Stimulated activated CD4-positive, alpha-beta T cell treated with anti-CD3 and anti-CD28 coated beads, Interleukin-1b, Interleukin-23, amount 100 ng/mL, for 4 hours (primary cell): ENCODE measurements at places on chromosomes 7 and 10.

DNA sequence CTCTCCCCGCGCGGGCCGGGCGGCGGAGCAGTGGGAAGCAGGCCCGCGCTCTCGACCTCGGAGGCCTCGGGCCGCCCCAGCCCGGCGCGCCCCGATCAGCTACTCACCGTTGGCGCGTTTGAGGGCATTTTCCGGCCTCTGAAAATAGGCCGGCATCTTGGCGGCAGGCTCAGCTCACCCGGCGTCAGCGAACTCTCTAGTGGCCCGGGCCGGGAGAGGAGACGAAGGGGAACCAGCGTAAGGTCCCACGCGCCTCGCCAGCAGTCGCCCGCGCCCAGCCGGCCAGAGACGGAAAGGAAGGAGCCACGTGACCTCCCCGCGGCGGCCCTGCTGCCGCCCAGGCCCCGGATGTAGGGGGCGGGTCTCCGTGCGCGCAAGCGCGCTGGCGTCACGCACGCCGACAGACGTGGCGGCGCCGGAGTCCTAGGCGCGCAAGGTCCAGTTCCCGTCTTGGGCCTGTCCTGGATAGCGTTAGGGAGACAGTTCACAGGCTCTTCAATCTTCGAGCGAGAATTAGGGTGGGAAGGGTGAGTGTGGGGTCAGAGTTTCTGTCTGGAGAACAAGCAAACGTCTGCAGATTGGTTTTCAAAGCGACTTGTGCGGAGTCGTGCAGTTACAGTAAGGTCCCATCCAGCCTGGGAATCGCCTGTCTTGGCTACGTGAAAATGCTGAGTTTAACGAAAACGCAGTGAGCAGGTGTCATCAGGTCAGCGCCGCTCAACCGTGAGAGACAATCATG, at the start of gene EIF3A:
Gene EIF3A, minus strand, starts transcription at position 297 of the 739 bp plus-strand sequence. Its CDS starts 141 bp downstream, at position 156.
- peak; percentile 85 for DNase-seq

DNA sequence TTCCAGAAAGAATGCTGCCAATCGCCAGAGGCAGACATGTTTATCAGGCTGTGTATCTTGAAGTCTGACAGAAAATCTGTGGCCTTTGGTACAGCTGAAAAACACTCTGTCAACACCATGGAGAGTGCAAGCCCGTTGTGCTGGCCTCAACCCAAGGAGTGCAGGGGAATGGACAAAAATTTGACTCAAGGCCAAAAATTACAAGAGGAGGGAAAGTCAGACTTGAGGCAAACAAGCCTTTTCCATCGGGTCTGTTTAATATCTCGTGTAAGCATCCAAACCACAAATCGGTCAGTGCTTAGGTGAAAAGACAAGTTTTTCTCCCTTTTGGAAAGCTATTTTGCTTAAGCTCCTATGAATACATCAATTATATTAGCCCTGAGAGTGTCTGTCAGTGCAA, 305.3 kb upstream of the NFE2L3 start:
- no peak for DNase-seq

DNA sequence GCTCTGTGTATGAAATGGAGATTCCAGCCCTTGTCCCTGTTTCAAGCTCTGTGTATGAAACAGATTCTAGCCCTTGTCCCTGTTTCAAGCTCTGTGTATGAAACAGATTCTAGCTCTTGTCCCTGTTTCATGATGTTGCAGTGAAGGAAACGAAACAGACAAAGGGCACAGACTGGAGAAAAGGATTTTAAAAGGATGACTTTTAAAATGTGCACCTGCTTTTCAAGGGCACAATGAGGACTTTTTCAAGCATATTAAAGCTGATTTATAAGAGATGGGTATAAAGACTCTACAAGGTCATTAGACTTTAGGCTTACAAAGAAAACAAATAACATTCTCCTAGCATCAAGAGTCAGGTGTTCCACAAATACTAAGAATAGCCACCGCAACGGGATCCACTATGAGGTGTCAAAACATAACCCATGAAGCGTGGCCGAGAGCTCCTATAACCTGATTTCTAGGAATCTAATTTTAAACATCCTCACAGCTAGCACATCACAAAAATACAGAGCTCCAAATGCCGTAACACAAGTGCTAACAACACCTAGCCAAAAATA, 29.0 kb downstream of the DIP2C start:
- no peak for DNase-seq

DNA sequence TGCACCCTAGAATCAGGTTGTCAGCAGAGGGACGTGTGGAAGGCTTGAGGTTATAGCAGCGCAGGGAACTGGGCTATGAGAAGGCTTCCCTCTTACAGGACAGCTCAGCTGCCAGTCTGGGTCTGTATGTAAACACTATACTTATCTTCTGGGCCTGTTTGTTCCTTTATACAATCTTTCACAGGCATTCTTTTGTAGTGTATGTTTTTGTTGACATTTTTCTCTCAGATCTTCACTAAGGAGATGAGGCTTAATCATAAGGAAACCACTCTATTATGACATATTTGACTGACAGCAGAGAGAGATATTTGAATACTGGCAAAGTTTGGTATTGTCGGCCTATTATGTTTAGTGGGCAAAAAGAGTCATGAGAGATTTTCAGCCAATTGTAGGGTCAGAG, 929 bp downstream of the GBF1 start:
- no peak for DNase-seq

DNA sequence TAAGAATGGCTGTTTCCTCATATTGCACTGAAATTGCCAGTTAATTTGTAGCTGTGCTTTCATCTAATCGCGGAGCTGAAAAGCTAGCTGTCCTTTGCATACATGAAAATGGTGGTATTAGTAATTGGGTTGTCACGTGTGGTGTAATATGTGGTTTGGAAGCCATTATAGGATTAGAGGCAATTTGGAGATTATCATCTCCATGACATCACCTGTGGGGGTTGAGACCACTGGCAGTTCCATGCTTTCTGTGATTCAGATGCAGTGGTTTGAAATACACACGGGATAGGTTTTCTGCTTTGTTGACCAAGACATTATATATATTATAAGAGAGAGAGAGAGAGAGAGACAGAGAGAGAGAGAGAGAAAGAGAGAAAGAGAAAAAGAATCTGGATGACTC, 180.8 kb downstream of the RAB11FIP2 start:
- no peak for DNase-seq

DNA sequence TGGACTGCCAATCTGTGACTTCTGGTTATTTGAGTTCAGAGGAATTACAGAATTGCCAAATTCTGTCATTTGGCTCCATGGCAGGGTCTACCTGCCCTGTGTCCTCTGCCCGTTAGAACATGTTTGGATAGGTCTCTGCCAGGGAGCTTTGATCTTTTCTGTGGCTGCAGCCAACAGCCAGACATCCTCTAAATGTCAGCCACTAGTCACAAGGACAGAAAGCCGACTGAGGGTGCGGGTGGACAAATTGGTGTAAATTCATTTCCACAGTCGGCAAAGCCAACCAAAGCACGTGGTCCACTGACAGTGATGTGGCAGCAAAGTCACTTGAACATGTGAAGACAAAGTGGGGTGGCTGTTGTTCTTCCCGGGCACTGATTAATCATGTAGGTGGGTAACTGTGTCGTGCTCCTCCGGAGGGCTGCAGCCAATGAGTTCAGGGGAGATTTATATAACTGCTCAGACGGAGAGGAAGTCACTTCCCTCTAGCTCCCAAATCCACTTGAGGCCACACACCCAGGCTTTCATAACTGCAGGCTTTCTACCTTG, 26.7 kb upstream of the CAMK1D start:
- DNase-seq = no peak

- DNase-seq = no peak
Observed at GRCh38 chr7:20114468-20114867, 102.7 kb downstream of the MACC1 start.

DNA sequence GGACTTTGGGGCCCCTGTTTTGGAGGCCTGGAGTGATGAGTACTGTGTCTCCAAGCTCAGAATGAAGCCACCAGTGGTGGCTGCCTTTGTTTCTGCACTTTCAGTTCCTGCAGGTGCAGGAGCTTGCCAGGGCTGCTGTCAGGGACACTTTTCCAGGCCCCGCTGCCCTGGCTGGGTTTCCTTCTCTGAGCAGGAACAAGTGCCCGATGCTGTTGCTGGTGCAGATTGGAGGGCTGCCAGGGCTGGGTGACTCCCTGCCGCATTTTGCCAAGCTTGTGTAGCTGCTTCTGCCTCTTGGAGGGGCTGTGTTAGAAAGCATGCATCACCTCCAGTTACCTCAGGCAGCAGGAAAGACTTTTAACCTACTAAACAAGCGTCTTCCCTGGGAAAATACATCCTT, 211.1 kb downstream of the MGMT start:
- DNase-seq = no peak

GRCh38 chr10:31999070-31999660, 57.1 kb downstream of the KIF5B start:
- DNase-seq = no peak

- no peak for DNase-seq
Observed at GRCh38 chr7:29825775-29826529, 19.6 kb downstream of the WIPF3 start.

DNA sequence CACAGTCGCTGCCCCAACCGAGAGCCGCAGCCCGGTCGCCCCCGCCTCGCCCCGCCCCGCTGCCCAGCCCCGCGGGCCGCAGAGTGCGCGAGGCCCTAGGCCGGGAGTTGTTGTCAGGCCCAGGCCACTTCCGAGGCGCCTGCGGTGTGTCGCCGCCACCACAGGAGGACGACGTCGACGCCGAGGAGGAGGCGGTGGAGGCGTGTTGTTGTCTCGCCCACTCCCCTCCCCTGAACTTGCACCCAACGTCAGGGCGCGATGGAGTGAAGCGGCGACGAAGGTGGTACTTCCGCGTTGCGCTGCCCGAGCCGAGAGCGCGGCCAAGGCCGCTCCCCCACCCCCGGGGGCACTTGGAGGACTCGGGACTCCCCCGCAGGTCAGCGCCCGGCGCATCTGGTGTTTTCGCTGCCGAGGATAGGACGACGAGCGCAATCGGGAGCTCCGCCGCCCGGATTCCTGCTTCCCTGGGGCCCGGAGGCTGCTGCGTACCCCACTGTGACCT, at the start of gene CDK13:
Gene CDK13, plus strand, starts transcription at position 286 of the 502 bp plus-strand sequence. CDS start 386 bp downstream, outside the sequence.
- DNase-seq = peak; percentile 65

- DNase-seq = no peak
Observed at GRCh38 chr7:81272176-81272575, 353.3 kb upstream of the SEMA3C start.

GRCh38 chr7:155437836-155438235, 20.1 kb upstream of the EN2 start:
- no peak for DNase-seq

DNA sequence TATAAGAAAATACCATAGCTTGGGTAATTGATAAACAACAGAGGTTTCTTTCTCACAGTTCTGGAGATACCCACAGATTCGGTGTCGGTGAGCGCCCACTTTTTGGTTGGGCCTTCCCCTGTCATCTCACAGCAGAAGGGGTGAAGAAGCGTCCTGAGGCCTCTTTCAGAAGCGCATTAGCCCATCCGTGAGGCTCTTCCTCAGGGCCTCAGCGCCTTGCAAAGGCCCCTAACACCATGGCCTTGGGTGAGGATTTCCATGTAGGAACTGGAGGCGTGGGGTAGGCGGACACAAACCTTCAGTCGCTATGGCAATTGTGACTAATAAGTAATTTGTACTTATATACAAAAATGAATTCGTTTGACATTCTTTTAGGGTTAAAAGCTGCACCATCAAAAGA, 316.0 kb downstream of the PTPRN2 start:
- no peak for DNase-seq

- DNase-seq = no peak
Observed at GRCh38 chr7:73967832-73968290, 60.1 kb upstream of the ELN start.

GRCh38 chr10:114723361-114723760, 65.3 kb upstream of the ABLIM1 start:
- DNase-seq = no peak

- no peak for DNase-seq
Observed at GRCh38 chr7:26499315-26499897, 207.7 kb downstream of the SNX10 start.

DNA sequence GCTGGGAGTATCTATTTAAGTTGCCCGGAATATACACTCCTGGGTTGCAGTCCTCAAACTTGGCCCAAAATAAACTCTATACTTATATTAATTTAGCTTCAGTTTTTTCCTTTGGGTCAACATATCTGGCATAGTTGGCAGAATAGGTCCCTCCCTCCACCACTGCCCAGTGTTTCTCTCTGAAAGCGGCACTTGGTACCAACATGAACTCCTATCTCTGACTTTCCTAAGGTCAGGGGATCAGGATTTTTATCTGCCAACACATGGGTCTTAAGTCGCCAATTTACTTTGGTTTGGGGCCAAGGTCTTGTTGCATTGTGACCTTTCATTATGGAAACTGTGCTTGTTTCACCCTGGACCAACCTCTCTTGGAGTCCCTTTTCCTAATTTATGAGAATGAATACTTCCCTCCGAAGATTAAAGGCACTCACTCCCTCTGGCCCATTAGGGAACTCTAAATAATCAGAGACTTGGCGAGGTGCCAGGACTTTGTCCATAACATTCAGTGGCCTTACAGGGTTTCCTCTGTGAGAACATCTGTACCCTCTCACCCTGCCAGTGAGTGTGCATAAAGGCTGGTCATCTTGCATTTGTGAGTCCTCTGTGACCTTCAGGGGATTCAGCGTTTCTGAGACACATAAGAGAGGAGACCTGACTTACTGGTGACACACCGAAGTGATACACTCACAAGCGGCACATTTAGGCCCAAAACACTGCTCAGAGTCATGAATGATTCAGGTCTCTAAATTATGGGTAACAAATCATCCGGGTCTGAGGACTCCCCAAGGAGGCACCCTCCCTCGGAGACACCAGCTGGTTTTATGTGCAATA, 19.7 kb upstream of the FKBP9 start:
- no peak for DNase-seq

DNA sequence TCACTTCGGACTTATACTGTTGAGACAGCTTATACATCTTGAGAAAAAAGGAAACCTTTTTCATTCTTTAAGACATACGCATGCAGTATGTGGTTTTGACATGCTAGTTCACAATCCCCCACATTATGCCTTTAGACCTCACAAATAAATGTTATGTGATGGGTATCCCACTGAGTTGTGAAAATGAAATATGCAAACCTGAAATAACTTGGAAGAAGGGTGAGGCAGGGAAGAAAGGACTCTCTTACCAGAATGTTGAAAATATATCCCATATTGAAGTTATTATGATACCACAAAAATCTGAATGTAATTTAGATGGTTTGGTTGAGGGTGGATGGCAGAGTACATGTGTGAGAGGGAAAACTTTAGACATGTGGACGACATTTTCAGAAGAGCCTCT, 379.8 kb downstream of the BBS9 start:
- no peak for DNase-seq

DNA sequence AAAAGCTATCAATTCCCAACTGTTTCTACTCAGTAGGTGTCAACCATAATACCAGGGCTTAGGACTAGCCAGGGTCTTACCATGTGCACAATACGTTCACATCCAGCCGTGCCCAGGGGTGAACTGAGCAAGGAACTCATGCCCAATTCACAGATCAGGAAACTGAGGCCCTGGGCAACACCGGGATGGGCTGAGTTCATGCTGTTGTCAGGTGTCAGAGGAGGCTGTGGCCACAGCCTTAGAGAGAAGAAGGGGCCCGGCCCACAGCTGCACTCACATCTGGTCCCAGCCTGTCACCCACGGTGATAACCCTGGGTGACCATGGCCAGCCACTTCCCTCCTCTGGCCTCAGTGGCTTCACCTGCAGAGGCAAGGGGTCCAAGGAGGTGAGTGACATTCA, 92.0 kb downstream of the FAM53B start:
- no peak for DNase-seq
